Activated CD4-positive, alpha-beta T cell treated with anti-CD3 and anti-CD28 coated beads for 24 hours (primary cell): ENCODE measurements at places on chromosomes 11 and 22.

- no peak for DNase-seq
These were observed 4.0 kb downstream of the P4HA3 start for GRCh38 chr11:74307434-74307833.

DNA sequence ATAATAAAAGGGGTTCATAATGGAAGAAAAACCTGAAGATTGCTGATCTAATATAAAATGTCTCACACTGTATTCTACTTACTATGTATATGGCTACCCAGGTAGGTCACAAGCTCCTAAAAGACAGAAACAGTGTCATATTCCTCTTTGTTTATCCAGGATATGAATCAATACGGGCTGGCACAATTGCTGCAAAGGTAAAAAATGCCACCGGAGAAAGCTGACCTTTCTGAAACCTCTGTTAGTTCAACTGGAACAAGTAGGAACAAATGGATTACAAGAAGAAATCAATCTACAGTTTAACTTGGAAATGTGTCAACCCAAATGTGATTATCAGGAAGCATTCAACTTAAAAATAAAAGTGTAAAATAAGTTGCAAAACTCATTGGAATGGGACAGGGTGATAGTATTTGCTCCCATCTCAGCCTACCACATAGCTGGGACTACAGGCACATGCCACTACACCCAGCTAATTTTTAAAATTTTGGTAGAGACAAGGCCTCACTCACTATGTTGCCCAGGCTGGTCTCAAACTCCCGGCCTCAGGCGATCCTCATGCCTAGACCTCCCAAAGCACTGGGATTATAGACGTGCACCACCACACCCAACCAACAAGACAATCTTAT is 27.6 kb downstream of the SLC35F2 start:
- DNase-seq: no peak

DNA sequence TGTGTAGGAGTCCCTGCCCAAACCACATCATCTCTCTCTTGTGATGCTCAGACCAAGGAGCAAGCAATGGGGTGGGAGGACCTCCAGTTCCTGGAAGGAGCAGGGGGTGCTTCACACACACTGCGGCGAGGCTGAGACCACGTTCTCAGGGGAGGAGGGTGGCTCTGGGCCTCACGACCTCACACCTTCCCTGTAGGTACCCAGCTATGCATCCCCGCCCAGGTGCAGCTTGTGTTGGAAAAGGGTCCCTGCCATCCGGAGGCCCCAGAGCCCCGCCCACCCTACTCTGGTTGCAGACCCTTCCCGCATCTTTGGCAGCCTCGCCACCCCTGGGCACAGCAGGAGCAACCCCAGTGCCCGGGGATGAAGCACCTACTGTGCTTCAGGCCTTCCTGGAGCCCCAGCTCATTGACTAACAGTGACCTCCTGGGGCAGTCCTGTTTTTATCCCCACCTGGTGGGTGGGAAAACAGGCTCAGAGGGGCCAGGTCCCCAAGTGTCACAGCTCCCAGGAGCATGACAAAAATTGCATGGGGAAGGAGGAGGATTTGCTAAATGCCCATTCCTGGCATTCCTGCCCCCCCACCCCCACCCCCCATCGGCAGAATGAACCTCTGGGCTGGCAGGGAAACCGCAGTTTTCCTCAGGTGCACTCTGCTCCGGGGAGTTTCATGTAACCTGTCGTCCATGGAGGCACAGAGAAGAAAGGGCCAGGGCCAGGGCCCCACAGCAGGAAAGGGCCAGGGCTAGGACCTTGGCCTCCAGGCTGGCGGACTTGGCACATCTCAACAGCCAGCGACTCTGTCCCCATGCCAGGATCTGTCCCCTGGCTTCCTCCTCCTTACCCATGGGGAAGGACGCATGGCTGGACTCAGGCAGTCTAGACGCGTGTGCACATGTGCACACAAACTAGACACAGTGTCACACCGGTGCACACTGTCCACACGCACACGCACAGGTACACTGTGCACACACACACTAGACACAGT is 81.0 kb downstream of the IGLL1 start:
- no peak for DNase-seq

- DNase-seq: no peak
These were observed 33.0 kb upstream of the SOX10 start for GRCh38 chr22:38017272-38017920.

DNA sequence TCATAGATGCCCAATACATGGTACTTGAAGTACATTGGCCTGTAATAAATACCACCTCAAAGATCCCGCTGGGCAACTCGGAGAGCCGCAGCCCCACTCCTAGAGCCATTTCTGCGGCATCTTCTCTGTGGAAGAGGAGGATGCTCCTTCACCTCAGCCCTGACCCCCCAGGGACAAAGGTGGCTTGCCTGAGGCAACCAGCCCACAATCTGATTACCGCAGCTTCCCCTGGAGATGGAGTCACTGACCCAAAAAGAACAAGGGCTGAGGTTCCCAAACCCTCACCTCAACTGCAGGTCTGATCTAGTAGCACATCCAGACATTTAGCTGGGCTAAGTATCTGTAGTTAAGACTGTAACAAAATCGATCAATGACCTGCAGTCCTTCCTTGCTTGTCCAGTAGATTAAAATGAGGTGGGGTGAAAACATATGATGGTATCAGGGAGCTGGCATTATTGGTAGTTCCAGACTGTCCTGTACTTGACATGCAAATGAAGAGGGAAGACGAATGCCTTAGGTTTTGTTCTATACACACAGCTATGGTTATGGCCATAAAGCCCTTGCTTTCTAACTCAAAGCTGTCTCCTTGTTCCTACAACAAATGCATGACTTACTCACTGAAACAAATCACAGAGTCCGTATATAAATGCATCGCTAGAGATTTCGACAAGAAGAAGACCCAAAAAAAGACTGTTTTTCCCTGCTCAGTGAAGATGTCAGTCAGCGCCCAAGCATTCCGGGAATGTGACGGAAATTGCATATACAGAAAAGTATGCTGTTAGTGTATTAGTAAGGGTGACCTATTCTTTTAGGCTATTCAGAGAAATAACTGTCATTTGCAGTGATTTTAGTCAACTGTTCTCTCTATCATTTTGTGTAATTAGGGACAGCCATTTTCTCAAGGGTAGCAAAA is 33.7 kb downstream of the C11orf71 start:
- no peak for DNase-seq

DNA sequence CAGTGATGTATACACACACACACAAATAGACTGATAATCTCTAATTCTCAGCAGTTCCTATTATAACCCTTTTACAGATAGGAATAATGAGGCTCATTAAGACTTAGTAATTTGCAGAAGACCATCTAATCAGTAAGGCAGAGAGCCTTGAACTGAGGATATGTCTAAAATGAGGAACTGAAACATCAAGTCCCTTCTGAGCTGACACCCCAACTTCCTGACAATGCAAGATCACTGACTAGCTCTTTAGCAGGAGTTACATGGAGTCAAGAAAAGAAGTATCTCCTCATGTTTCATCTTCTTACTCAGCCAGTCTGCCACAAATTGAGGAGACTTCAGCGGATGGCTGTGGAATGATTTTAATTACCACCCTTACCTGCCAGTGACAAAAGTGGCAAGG is 193.0 kb downstream of the MSANTD4 start:
- DNase-seq: no peak

GRCh38 chr11:123461164-123461563 is 31.1 kb downstream of the GRAMD1B start:
- DNase-seq: no peak

GRCh38 chr11:118694185-118694584 is 14.7 kb upstream of the TREH start:
- no peak for DNase-seq

- DNase-seq: peak; percentile 52
These were observed 28.5 kb upstream of the ALKBH3 start for GRCh38 chr11:43852057-43852636.

GRCh38 chr11:61828629-61829407 is 718 bp downstream of the FADS2 start:
- no peak for DNase-seq

DNA sequence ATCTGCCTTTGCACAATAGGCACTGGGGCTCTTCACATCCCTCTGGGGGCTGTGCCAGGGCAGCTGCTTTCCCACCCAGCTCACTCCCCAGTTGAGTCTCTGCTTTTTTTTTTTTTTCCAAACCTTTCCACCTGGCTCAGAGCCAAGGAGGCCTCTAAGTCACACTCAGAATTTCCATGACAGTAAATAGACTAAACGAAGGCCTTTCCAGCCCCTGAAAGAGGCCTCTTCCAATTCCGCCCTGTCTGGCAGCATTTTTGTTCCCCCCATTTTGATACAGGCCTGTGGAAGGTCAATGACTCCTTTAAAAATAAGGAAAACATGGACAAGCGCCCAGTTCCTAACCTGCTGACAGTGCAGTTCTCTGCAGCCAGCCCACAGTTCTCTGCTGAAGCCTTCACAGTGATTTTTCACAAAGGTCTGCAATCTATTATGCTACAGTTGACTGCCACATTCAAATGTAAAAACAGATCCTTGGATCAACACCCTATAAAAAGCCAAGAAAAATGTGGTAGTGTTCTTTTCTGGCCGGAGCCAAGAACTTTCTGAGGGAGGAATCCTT is 107.5 kb upstream of the SESN3 start:
- no peak for DNase-seq

DNA sequence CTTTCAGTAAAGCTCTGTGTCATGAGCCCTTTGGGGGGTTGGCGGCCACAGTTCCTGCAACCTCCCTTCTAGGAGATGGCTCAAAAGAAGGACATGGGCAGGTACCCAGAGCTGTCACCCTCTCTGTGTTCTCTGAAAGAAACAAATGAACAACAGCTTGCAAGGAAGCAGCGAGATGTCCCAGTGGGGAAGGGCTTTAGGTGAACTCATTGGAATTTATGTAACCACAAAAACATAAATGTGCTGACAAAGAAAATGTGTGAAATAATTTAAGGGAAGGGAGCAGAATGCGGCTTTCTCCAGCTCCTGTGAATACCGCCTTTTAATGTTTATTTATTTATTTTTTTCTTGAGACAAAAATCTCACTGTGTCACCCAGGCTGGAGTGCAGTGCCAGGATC is 3.3 kb downstream of the PARVG start:
- no peak for DNase-seq

DNA sequence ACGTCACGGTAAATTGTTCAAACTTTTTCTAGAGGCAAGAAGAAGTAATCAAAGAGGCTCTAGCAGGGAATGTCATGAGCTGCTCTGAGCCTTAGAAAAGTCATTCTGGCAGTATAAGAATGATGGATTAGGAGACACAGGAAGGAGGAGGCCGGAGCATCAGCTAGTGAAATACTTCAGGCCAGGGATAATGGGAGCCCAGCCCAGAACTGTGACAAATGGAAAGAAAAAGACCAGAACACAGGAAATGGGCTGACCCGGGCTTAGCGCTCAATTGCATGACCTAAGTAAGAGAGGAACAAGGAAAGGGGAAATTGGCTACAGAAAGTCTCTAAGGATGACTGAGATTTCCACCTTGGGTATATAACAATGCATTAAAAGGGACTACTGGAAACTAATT is 108.6 kb downstream of the LARGE1 start:
- DNase-seq: no peak

GRCh38 chr22:26461188-26461810 is 22.3 kb downstream of the HPS4 start:
- DNase-seq: peak; percentile 29

- no peak for DNase-seq
These were observed 54.7 kb downstream of the PICALM start for GRCh38 chr11:86014221-86014620.

GRCh38 chr11:20154381-20154780 is 5.9 kb downstream of the DBX1 start:
- DNase-seq: no peak

- no peak for DNase-seq
These were observed 46.9 kb upstream of the RTL6 start for GRCh38 chr22:44544816-44545433.

DNA sequence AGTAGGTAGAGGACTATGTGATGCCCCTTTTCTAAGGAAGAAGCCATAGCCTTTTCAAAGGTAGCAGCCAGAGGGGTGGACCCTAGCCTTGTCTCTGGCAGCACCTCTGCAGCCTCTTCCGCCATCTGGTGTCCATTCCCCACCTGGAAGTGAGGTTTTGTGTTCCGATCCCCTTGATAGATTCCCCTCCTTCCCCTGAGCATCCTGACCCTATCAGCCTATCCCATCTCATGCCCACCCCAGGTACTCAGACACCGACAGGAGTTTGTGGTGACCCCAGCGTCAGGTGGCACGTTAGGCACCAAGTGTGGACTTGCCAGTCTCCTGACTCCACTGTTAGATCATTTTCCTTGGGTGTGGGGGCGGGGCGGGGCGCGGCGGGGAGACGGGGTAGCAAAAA is 398 bp upstream of the FAM89B start:
- no peak for DNase-seq

GRCh38 chr22:32644252-32645100 is 157.0 kb upstream of the TIMP3 start:
- no peak for DNase-seq
